Mesothelial cell of epicardium (in vitro differentiated cells): ENCODE measurements at places on chromosomes 6 and 20. TPM values are rescaled to one million over a fixed set of nuclear protein-coding genes. Genes with fewer than 3 reads are reported as not detected.

Gene NKAIN2
- total RNA-seq = 0.13 to 1.6 TPM (median 0.20 TPM) in 3 replicates

Gene PI16
- not detected in 3 replicates for total RNA-seq

Gene FOXA2
- not detected in 3 replicates for total RNA-seq

Gene TGM3
- 0.11 to 0.24 TPM (median 0.13 TPM) in 3 replicates for total RNA-seq

Gene MYL9
- total RNA-seq = 235 to 248 TPM (median 238 TPM) in 3 replicates

Gene GPSM3
- total RNA-seq = 7.6 to 10.1 TPM (median 8.6 TPM) in 3 replicates

Gene CASS4
- total RNA-seq = 0.67 to 0.78 TPM (median 0.72 TPM) in 3 replicates

Gene ENPP1
- total RNA-seq = 6.6 to 7.2 TPM (median 6.8 TPM) in 3 replicates

Gene MAS1L
- not detected in 3 replicates for total RNA-seq

Gene SERAC1
- 9.8 to 10.4 TPM (median 9.8 TPM) in 3 replicates for total RNA-seq

Gene BFSP1
- 5.2 to 5.8 TPM (median 5.7 TPM) in 3 replicates for total RNA-seq

Gene SLC26A8
- total RNA-seq = 0.27 to 0.38 TPM (median 0.29 TPM) in 3 replicates

Gene LY6G6F
- total RNA-seq = not detected in 3 replicates

Gene SNX21
- total RNA-seq = 15.8 to 21.0 TPM (median 17.3 TPM) in 3 replicates

Gene DLL1
- total RNA-seq = 2.6 to 4.8 TPM (median 3.6 TPM) in 3 replicates

Gene GTSF1L
- not detected in 3 replicates for total RNA-seq

Gene ULBP2
- total RNA-seq = 0.23 to 0.42 TPM (median 0.24 TPM) in 3 replicates

Gene CST5
- not detected in 3 replicates for total RNA-seq

Gene MMUT
- 19.8 to 20.1 TPM (median 20.0 TPM) in 3 replicates for total RNA-seq

Gene EYS
- 0.52 to 0.69 TPM (median 0.60 TPM) in 3 replicates for total RNA-seq

Gene MDC1
- 49.7 to 51.9 TPM (median 49.8 TPM) in 3 replicates for total RNA-seq

Gene PLEKHG1
- total RNA-seq = 65.7 to 69.4 TPM (median 69.3 TPM) in 3 replicates
